Occipital lobe (tissue), 3 donors: ENCODE measurements at places on chromosomes 2 and 18. TPM values are rescaled to one million over a fixed set of nuclear protein-coding genes. Genes with fewer than 3 reads are reported as not detected.
A peak's percentile ranks its signal among the peaks of the same experiment; 100 is the strongest.

The GPR155 gene
- total RNA-seq: 15.6 TPM

The ALK gene
- 0.78 TPM for total RNA-seq

The PAIP2B gene
- total RNA-seq: 19.0 TPM

The PRSS56 gene
- total RNA-seq: not detected

The CRYGC gene
- total RNA-seq: not detected

The FABP1 gene
- total RNA-seq: not detected

The GTF2A1L gene
- 6.9 TPM for total RNA-seq

- no peak for DNase-seq
These were observed 95.4 kb downstream of the DOCK10 start for GRCh38 chr2:224946895-224947294.

- no peak for DNase-seq
These were observed 47.4 kb downstream of the FSIP2 start for GRCh38 chr2:185785851-185786473.

GRCh38 chr2:10016001-10016801, 27.1 kb upstream of the KLF11 start:
- DNase-seq: no peak

DNA sequence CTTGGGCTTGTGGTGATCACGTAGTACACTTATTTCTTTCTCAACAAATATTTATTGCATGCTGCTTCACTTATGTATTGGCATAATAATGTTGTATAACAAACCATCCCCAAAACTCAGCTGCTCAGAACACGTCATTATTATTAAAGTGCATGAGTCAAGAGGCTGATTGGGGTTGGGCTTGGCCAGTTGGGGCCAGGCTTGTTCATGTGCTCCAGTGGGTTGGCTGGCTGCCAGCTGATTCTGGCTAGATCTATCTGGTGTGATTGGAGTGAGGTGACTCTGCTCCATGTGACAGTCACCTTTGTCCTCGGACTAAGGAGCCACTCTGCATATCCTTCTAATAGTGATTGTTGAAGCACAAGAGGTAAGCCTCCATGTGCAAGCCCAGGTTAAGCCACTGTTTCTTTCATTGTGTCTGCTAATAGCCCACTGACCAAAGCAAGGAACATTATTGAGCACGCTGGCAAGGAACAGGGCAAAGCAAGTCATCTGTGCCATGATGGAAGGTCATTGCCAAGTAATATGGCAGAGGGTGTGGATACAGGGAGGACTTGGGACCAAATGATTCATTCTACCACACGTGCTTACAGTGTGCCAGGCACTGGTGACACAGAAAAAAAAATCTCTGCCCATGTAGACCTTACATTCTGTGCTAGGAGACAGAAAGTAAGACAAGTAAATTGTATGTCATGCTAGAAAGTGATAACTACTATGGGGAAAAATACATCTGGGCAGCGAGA, 63.3 kb upstream of the TMEM182 start:
- DNase-seq: no peak

DNA sequence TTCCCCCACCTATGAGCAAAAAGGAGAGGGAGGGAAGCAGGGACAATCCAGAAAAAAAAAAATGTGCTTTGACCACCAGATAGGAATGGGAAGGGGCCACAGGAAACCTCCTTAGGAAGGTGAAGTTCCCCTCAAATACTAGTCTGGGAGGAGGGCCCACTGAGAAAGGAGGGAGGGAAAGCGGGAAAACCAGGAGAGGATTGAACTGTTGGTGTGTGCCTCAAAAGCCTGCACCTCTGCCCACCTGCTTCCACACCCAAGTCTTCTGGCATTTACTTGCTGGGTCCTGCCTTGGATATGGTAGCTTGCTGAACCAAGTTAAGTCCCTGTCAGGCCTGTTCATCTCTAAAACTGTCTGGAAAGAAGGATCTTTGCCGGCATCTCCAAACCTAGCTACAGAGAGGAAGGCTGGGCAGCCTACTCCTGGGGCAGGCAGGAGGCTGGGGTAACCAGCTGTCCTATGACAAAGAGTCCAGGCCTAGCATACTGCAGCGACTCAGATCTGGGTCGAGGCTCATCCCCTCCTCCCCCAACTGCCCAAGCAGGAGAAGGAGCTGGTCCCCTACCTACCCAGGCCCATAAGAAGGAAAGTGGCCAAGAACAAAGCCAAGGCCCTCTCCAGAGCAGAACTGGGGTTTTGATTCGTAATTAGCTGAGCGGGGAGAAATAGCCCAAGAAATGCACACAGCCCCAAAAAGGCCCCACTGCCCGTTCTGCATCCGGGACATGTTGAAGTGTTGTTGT, 3.0 kb downstream of the EN1 start:
- no peak for DNase-seq

GRCh38 chr2:67642046-67642382, 244.9 kb downstream of the ETAA1 start:
- DNase-seq: no peak

GRCh38 chr2:140893685-140894084, 1237.1 kb downstream of the LRP1B start:
- no peak for DNase-seq

- no peak for DNase-seq
These were observed 121.4 kb upstream of the CCDC195 start for GRCh38 chr2:224837558-224837957.

GRCh38 chr18:77341527-77342325, 92.1 kb downstream of the GALR1 start:
- no peak for DNase-seq

- no peak for DNase-seq
These were observed 559.7 kb upstream of the ZEB2 start for GRCh38 chr2:145079641-145080040.

- no peak for DNase-seq
These were observed 3.6 kb downstream of the ALPI start for GRCh38 chr2:232459419-232460035.

- no peak for DNase-seq
These were observed 47.1 kb downstream of the PLCL1 start for GRCh38 chr2:197851451-197851850.

DNA sequence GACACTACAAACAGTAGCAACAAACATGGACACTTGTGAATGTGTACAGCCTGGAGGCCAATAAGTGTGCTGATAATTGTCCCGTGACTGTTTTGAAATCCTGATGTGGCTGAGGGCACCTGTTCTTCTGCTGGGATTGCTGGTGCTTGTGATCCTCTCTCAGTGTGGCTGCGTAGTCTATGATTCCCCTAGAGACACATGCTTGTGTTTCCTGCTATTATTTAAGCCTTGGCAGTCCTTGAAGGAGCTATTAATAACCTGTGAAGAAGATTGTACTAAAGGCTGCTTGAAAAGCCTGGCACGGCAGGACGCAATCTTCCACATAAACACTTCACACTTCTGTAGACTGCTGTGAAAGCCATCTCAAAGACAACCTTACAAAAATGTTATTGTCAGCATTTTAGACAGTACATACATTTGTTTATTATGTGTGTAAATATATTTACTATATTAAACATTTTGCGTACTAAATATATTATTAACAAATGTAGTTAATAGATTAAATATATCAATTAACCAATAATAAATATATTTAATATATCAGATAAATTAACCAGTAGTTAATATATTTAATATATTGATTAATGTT, 71.4 kb downstream of the GALR1 start:
- DNase-seq: no peak

GRCh38 chr2:64327510-64328414, 126.2 kb upstream of the LGALSL start:
- peak; percentile 41 for DNase-seq

- no peak for DNase-seq
These were observed 62.3 kb upstream of the ACYP2 start for GRCh38 chr2:54052825-54053718.
